Thoracic aorta (tissue), 2 donors: ENCODE measurements at places on chromosomes 1 and 21. TPM values are rescaled to one million over a fixed set of nuclear protein-coding genes. Genes with fewer than 3 reads are reported as not detected.

JAM2 gene
- total RNA-seq, result 20.9 TPM

- no peak for DNase-seq
Measured at GRCh38 chr21:39121600-39122355, 61.5 kb downstream of the PSMG1 start.

- DNase-seq, result no peak
Measured at GRCh38 chr1:197195100-197195499, 48.6 kb upstream of the ASPM start.

LCE5A gene
- total RNA-seq, result not detected

DNA sequence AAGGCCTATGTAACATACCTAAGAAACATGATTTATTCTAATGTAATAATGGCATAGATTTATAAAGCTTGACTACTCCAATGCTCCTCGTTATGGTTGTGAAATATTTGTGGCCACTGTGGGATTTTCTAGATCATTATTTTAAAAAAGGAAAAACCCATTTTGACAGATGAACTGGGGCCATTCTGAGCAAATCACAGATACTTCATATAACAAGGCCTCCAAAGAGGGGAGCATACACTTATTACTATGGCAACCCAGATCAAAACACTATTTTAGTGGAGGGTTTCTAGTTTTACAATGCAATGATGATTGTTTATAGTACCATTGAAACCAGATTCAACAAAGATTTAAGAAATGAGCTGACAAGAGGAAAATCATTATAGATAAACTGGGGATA, 346.6 kb downstream of the ZNF326 start:
- no peak for DNase-seq

DNA sequence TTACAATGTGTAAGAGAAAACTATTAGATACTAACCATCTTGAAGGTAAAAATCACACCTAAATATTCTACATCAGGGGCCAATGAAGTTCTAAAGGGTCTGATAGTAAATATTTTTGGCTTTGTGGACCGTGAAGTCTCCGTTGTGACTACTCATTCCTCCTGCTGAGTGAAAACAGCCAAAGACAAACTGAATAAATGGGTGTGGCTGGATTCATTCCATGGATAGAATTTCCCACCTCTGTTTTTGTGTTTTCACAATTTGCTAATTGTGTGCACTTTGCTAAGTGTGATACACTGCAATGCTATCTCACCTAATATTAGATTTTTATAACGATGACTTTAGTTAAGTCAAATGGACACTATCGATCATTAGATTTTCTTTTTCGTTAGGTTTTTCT, 1474.0 kb downstream of the PLA2G4A start:
- no peak for DNase-seq

DNA sequence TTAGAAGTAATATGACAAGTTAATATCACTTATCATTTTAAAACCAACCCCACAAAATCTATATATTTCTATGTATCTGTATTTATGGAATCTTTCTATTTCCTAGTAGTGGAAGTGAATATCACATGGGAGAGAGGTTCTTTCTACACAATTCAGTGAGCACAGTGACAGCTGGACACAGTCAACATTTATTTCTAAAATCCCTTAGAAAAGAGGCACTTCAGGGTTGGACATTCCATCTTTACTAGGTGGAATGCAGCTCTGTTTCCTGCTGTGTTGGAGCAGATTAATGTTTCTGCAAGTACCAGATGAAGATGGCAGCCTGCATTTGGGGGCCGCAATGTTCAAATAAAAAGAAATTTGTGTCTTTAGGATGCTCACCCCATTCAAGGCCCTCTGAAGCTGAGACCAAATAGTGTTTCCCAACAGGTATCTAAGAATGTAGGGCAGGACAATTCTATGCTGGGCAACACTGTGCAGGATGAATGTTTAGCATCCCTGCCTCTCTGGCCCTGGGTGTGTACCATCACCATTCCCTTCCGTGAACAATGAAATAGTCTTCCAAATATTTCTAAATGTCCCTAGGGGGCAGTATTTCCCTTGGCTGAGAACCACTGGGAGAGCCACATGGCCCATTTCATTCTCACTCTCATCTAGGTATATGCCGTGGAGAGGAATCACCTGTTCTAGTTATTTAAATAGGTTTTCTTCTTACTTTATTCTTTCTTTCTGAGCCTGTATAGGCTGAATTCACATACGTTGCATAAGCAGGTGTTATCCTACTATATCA, 394.8 kb downstream of the PRDM2 start:
- DNase-seq, result no peak

- DNase-seq, result no peak
Measured at GRCh38 chr1:186239171-186239570, 135.9 kb downstream of the TPR start.

REN gene
- not detected for total RNA-seq

- DNase-seq, result no peak
Measured at GRCh38 chr1:53616927-53617326, 122.0 kb downstream of the GLIS1 start.

GBP7 gene
- not detected for total RNA-seq

FAAH gene
- 21.9 TPM for total RNA-seq

DNA sequence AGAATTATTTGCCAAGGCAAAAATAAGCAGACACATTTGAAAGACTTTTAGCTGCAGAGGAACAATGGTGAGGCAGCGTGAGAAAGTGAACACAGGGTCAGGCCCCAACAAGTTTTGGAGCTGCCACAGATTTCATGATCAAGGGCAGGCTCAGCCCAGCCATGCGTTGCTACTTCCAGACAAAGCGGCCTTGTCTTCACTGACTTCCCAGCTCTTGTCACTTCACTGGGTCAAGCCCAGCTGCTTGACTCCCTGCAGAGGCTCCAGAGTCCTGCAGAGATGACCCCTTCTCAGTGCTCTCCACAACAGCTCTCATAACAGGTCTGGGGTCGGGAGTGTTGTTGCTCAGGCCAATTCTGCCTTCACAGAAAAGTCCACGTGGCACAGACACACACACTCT, 35.8 kb downstream of the HHAT start:
- DNase-seq, result no peak

GRCh38 chr1:247337250-247337746, 5.6 kb upstream of the ZNF496 start:
- DNase-seq, result no peak

DNA sequence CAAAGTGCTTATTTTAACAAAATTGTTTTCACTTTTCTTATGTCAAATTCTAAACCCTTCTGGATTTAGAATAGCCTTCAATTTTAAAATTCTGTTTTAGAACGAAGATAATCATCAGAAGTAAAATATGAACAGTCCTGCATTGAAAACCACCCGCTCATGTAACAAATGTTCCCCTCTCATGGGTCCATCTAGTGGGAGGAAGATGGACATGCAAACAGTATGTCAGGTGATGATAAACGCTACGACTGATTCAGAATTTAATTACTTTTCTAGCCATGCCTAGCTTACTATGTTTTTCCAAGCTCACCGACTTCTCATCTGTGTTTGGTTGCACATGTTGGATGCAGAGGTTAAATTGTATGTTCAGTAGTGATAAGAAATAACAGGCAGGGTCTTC, 23.5 kb downstream of the SOD1 start:
- DNase-seq, result no peak

DNA sequence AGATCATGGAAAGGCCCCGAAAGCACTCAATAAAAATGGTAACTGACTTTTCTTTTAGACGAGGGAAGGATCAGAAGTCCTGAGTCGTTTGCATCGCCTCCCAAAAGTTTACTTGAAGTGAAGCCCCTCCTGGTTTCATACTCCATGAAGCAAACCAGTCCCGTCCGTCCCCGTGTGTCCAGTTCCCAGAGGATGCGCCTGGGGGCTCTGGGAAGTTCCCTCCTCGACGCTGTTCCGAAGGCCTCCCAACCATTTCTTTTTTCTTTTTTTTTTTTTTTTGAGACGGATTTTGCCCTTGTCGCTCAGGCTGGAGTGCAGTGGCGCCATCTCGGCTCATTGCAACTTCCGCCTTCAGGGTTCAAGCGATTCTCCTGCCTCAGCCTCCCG, 661 bp upstream of the OSCP1 start:
- DNase-seq, result no peak

DNA sequence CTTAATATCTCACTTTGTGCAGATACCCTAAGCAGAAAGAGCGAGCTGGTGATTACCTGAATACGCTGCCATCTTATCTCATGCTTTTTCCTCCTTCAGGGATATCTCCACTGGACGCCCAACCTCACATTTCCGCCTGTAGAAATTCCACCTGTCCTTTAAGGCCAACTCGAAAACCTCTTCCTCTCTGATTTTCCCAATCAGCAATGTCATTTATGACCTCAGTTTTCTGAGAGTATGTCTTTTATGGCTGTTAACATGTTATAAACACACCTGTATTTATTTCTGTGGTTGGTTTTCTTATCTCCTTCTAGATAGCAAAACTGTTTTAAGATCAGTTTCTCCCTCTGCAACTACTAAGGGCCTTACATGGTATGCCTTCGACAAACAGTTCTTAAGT, 41.1 kb downstream of the CD34 start:
- DNase-seq, result no peak

ZNF687 gene
- total RNA-seq, result 22.7 TPM

- no peak for DNase-seq
Measured at GRCh38 chr1:98078596-98078995, 157.8 kb upstream of the DPYD start.

TNFSF18 gene
- 1.1 TPM for total RNA-seq

GRCh38 chr1:13756557-13757315, 56.7 kb downstream of the PRDM2 start:
- DNase-seq, result no peak

NPR1 gene
- 293 TPM for total RNA-seq

LAMC1 gene
- total RNA-seq, result 273 TPM

PARS2 gene
- total RNA-seq, result 3.1 TPM

PGLYRP3 gene
- not detected for total RNA-seq

- DNase-seq, result no peak
Measured at GRCh38 chr1:156402331-156403020, 33.5 kb downstream of the RHBG start.

GRCh38 chr1:108628665-108629064, 32.2 kb downstream of the HENMT1 start:
- no peak for DNase-seq

DNA sequence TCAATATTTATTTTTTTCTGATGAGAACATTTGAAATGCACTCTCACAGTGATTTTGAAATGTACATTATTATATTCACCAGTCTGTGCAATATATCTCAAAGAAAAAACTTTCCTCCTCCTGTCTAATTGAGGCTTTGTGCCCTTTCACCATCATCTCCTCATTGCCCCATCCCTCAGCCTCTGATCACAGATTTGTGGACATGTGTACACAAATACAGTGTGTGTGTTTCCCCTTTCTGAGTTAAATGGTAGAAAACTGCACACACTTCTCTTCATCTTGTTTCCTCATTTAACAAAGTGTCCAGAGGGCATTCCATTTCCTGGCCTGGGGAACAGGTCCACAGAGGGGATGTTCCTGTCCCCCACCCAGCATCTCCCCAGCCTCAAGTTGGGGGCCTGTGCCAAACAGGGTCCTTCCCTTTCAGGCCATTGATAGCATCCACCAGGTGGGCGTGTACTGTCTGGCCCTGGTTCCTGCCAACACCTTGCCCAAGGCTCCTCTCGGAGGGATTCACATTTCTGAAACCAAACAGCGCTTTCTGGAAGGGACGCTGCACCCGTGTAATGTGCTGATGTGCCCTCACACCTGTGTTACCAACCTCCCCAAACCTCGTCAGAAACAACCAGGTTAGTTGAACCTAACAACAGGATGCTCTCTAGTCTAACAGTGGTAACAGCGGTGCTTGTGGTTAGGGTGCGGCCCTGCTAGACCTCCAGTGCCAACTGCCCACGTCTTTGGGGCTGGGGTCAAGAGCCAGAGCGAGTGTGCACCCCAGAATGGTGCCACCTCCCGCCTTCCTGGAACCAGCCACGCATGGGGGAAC, 54.6 kb downstream of the S100B start:
- no peak for DNase-seq

DNA sequence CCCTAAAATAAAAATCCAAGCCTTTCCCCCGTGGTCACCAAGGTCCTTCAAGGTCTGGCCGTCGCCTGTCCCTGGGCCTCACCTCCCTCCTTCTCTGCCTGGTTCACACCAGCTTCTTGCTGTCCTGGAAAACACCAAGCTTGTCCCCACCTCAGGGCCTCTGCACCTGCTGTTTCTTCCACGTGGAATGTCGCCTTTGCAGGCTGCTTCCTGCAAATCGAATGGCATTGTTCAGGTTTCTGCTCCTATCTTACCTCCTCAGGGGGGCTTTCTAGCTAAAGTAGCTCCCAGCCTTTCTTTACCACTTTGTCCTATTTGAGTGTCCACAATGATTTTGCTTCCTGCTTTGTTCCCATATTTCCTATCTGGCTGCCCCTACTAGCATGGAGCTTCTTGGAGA, 3.3 kb upstream of the CASZ1 start:
- no peak for DNase-seq

DCST1 gene
- total RNA-seq, result not detected

SPATA6 gene
- 16.1 TPM for total RNA-seq

ASTN1 gene
- 0.42 TPM for total RNA-seq

- no peak for DNase-seq
Measured at GRCh38 chr1:12572522-12572921, 45.5 kb downstream of the DHRS3 start.

- no peak for DNase-seq
Measured at GRCh38 chr1:82464362-82465001, 663.7 kb downstream of the ADGRL2 start.

DNA sequence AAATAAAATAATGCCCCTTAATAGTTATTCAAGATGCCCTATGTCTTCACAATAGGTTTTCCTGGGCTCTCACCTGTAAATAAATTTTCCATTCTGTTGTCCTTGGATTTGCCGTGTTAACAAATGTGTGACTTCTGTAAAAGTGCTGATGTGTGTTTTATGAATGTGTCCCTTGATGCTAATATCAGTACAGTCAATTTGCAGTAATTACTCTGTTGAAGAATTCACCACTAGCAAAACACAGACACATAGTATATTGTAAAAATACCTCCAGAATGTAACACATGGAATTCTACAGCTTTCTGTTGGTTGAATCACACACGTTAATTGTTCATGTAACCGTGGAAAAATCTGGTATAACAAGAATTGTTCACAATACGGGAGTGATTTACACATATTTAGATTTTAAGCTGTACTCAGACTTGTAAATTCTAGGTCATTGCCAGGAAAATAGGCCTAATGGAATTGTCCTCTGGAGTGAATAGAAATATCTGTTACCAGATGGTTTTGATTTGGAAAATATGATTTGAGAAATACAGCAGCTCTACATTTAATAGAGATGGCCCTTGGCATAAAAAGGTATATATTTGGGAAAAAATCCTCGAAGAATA, 36.7 kb upstream of the KCNK2 start:
- DNase-seq, result no peak
